ENCODE measurements at places on chromosomes 12 and 14. TPM values are rescaled to one million over a fixed set of nuclear protein-coding genes. Genes with fewer than 3 reads are reported as not detected.

DNA sequence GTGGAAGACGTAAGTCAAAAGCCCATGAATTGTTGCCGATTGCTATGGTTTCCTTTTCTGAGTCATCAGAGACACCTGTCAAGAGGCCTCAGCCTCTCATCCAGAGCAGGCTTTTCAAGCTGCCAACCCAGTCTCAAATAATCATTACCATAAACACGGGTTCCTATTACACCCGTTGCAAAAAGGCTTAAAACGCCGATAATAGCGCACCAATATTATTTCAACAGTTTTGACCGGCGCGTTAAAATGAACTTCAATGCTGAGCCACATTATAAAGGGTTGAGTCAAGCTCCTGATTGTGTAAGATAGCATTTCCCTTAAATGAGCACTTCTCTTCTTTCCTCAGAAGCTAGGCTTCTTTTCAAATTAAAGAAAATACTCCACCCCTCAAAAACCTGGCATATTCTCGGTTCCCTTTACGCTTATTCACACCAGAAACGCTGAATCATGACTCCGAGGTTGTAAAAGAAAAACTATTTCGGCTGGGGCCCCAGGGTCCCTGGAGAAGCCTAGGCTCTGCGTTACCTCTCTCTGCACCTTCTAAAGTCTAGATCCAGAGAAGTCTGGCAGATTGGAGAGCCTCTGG lies 1.4 kb downstream of the TMTC1 start:
- H3K27me3 ChIP-seq: peaks cover 44% of the 10 kb centered on the region
- H3K4me3 ChIP-seq: peak overlapping the region; percentile 63
- H3K36me3 ChIP-seq: no peaks in the 10 kb centered on the region
- no peak for DNase-seq
- peak overlapping the region; percentile 52 for H3K27ac ChIP-seq
- H3K4me1 ChIP-seq: peaks cover 16% of the 10 kb centered on the region

DNA sequence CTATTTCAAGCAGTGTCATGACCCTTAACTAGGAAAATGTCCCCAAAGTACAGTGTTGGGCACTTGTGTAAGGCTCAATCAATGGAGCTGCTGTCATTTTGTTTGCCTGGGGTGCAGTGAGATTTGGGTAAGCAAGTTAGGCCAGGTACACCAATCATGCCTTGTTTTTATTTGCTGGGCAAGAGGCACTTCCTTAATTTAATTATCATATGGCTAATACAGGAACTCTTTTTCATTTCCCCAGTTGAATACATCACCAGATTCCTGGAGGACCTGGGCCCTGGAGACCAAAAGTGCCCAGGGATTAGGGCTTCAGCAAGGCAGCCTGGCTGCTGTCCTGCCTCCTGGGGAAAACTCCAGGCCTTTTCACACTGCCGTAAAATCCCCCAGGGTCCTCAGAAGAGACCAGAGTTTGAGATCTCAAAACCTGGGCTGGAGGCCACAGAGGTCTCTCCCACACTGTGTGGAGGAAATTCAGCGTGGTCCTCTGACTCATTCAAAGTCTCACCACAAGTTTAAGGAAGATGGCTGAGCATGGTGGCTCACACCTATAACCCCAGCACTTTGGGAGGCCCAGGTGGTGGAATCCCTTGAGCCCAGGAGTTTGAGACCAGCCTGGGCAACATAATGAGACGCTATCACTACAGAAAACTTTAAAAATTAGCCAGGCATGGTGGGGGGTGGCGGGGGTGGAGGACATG lies 28.4 kb upstream of the FOXN3 start:
- DNase-seq: peak; percentile 18
- no peak overlapping the region for H3K4me3 ChIP-seq
- H3K36me3 ChIP-seq: peaks cover 28% of the 10 kb centered on the region
- H3K4me1 ChIP-seq: peaks cover 55% of the 10 kb centered on the region
- peak overlapping the region; percentile 82 for H3K27ac ChIP-seq

The PPM1H gene
- total RNA-seq: not detected

GRCh38 chr14:54450535-54450934 lies 9.4 kb upstream of the CNIH1 start:
- no peak overlapping the region for H3K27ac ChIP-seq
- no peaks in the 10 kb centered on the region for H3K36me3 ChIP-seq
- peaks cover 29% of the 10 kb centered on the region for H3K4me1 ChIP-seq
- no peak for DNase-seq

The PTGER2 gene
- total RNA-seq: 54.1 TPM

GRCh38 chr12:53118751-53119300 lies 15.5 kb downstream of the SOAT2 start:
- H3K4me1 ChIP-seq: no peaks in the 10 kb centered on the region
- H3K27ac ChIP-seq: no peak overlapping the region
- H3K4me3 ChIP-seq: no peak overlapping the region

The ACVR1B gene
- 2.4 TPM for total RNA-seq

- no peaks in the 10 kb centered on the region for H3K36me3 ChIP-seq
- H3K4me1 ChIP-seq: no peaks in the 10 kb centered on the region
- H3K4me3 ChIP-seq: no peak overlapping the region
- no peak overlapping the region for H3K27ac ChIP-seq
- H3K27me3 ChIP-seq: peaks cover 8% of the 10 kb centered on the region
- no peak for DNase-seq
These were observed 67.8 kb upstream of the TMCC3 start for GRCh38 chr12:94718114-94718513.

GRCh38 chr12:3199551-3200031 lies 122.4 kb downstream of the TSPAN9 start:
- H3K27ac ChIP-seq: no peak overlapping the region
- peaks cover 34% of the 10 kb centered on the region for H3K27me3 ChIP-seq
- H3K4me1 ChIP-seq: no peaks in the 10 kb centered on the region
- no peak for DNase-seq

GRCh38 chr14:55756078-55756477 lies 176.1 kb downstream of the KTN1 start:
- no peaks in the 10 kb centered on the region for H3K36me3 ChIP-seq
- peaks cover 3% of the 10 kb centered on the region for H3K27me3 ChIP-seq
- DNase-seq: no peak

DNA sequence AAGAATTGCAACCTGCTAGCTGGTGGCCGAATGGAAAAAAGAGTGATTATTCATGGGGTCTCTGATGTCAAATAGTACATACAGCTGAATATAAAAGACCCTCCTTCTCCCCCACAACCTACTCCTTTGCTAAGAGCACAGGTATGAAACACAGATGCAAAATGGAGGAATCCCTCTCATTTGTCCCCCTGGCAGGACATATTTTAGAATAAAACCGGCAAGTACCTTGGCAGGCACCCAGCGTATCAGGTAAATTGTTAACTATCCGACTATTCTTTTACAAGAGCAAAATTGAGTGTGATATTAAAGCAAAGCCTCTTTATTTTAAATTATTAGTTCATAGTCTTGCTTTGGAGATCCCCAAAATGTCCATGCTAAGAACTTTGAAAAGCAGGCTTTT lies 73.7 kb upstream of the USP44 start:
- no peak for DNase-seq
- H3K4me3 ChIP-seq: no peak overlapping the region
- no peaks in the 10 kb centered on the region for H3K36me3 ChIP-seq
- no peak overlapping the region for H3K27ac ChIP-seq

- no peak for DNase-seq
- H3K4me3 ChIP-seq: no peak overlapping the region
- H3K27me3 ChIP-seq: no peaks in the 10 kb centered on the region
These were observed 8.6 kb downstream of the PMEL start for GRCh38 chr12:55957106-55957859.

- H3K4me1 ChIP-seq: peaks cover 2% of the 10 kb centered on the region
- no peak overlapping the region for H3K27ac ChIP-seq
- peaks cover 10% of the 10 kb centered on the region for H3K27me3 ChIP-seq
- no peaks in the 10 kb centered on the region for H3K36me3 ChIP-seq
- no peak overlapping the region for H3K4me3 ChIP-seq
These were observed 37.0 kb upstream of the FBXO33 start for GRCh38 chr14:39469094-39469710.

The ERP27 gene
- 4.7 TPM for total RNA-seq

GRCh38 chr14:46672128-46672527 lies 20.5 kb upstream of the RPL10L start:
- no peak for DNase-seq
- no peak overlapping the region for H3K27ac ChIP-seq
- H3K4me3 ChIP-seq: no peak overlapping the region
- H3K27me3 ChIP-seq: no peaks in the 10 kb centered on the region

DNA sequence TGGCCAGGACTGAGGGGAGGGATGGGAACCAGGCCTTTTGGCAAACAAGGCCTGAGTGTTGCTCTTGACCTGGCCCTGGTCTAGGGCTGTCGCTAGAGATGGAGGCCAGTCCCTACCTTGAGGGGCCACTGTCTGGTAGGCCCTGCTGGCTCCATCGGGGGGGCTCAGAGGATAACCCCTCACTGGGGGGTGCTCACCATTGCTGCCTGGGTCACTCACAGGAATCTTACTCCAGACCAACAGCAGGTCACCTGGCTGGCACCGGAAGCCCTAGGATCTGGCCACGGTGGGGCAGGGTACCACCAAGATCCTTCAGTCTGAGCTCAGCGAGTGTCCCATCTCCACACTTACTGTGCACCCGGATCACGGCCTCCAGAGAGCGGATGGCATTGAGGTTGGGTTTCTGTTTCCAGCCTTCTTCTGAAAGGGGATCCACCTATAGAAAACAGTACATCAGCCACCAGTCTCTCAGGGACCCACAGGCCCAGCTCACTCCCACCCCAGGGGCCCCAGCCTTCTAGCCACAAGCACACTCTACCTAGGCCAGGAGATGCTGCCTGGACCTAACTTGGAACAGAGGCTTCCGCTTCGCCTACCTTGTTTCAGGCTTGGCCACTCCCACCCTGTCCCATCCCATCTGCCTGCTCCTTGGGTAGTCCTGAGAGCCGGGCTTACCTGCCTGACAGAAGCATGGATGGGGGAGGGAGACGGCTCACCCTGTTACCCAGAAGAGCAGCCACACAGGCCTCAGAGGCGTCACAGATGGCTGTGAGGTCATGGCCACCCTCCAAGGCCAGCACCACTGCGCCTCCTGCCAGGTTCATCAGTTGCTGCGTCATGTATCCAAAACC lies 12.2 kb downstream of the SLC48A1 start:
- H3K27ac ChIP-seq: peak overlapping the region; percentile 52
- no peaks in the 10 kb centered on the region for H3K27me3 ChIP-seq
- H3K4me3 ChIP-seq: no peak overlapping the region
- no peak for DNase-seq

The ACACB gene
- total RNA-seq: 12.9 TPM

DNA sequence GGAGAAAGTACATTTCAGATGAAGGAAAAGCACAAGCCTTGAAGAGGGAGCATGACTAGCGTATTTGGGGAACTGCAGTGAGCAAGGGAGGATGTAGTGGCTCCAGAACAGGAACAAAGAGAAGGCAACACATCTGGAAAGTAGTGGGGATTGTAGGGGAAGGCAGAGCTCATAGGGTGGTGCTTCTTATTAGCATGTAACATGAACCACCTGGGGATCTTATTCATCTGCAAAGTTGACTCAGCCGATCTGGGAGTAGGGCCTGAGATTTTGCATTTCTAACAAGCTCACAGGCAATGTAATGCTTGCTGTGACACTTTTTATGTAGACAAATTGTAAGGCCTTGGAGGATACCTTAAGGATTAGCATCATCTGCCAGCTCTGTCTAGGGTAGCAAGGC lies 447.3 kb downstream of the NELL2 start:
- no peaks in the 10 kb centered on the region for H3K36me3 ChIP-seq
- H3K4me1 ChIP-seq: no peaks in the 10 kb centered on the region
- no peaks in the 10 kb centered on the region for H3K27me3 ChIP-seq
- no peak for DNase-seq
- no peak overlapping the region for H3K27ac ChIP-seq

GRCh38 chr14:74081491-74081890 lies 2.8 kb downstream of the ALDH6A1 start:
- no peaks in the 10 kb centered on the region for H3K36me3 ChIP-seq
- H3K4me1 ChIP-seq: peaks cover 32% of the 10 kb centered on the region
- H3K27ac ChIP-seq: no peak overlapping the region
- no peak overlapping the region for H3K4me3 ChIP-seq
- DNase-seq: no peak

GRCh38 chr12:90562671-90563070 lies 392.3 kb downstream of the CCER1 start:
- H3K27ac ChIP-seq: no peak overlapping the region
- H3K4me3 ChIP-seq: no peak overlapping the region
- H3K4me1 ChIP-seq: no peaks in the 10 kb centered on the region
- H3K27me3 ChIP-seq: no peaks in the 10 kb centered on the region
- no peaks in the 10 kb centered on the region for H3K36me3 ChIP-seq

The SLC10A1 gene
- not detected for total RNA-seq

GRCh38 chr12:66637699-66638301 lies 41.1 kb downstream of the GRIP1 start:
- H3K27ac ChIP-seq: no peak overlapping the region
- H3K27me3 ChIP-seq: peaks cover 10% of the 10 kb centered on the region
- H3K4me3 ChIP-seq: no peak overlapping the region

DNA sequence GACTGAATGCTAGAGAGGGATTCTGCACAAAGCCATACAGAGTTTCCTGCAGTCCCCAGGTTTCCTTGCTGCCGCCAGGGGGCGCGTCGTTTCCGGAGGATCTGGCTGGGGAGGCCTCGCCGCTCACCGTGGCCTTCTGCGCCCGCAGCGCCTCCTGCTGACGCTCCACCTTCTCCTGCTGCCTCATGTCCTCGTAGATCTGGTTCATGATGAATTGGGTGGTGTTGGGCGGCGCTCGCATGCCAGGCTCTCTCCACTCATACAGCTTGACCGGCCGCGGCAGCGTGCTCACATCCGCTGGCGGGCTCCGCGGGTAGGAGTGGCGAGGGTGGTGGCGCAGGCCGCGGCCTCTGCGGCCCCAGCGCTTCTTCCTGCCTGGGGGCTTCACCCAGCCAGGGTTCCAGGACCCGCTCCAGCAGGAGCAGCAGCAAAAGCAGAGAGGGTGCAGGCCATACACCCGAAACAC lies 987 bp downstream of the CCER1 start:
- no peaks in the 10 kb centered on the region for H3K36me3 ChIP-seq
- no peak overlapping the region for H3K27ac ChIP-seq
- DNase-seq: no peak
- no peaks in the 10 kb centered on the region for H3K4me1 ChIP-seq
- no peak overlapping the region for H3K4me3 ChIP-seq

The COCH gene
- 1.9 TPM for total RNA-seq

GRCh38 chr14:59217011-59217410 lies 28.5 kb downstream of the DAAM1 start:
- H3K27me3 ChIP-seq: no peaks in the 10 kb centered on the region
- H3K4me3 ChIP-seq: no peak overlapping the region
- H3K4me1 ChIP-seq: peaks cover 3% of the 10 kb centered on the region
- DNase-seq: no peak
- H3K36me3 ChIP-seq: peaks cover 2% of the 10 kb centered on the region
- H3K27ac ChIP-seq: no peak overlapping the region

- H3K4me3 ChIP-seq: peak overlapping the region; percentile 83
- peaks cover under 1% of the 10 kb centered on the region for H3K27me3 ChIP-seq
- H3K4me1 ChIP-seq: peaks cover 31% of the 10 kb centered on the region
- DNase-seq: no peak
These were observed 1.7 kb downstream of the HECTD1 start for GRCh38 chr14:31205681-31206535.

All from activated T-helper 2 cell treated with anti-CD3 and anti-CD28 coated beads, Interferon-gamma antibody, Interleukin-2, Interleukin-4, amounts not matched to agents 10 μg/mL and 5 μg/mL and 100 μg/mL, durations not matched to agents 14 hours and 24 hours and 36 hours (primary cell).